ENCODE measurements at places on chromosomes 3 and 15.

DNA sequence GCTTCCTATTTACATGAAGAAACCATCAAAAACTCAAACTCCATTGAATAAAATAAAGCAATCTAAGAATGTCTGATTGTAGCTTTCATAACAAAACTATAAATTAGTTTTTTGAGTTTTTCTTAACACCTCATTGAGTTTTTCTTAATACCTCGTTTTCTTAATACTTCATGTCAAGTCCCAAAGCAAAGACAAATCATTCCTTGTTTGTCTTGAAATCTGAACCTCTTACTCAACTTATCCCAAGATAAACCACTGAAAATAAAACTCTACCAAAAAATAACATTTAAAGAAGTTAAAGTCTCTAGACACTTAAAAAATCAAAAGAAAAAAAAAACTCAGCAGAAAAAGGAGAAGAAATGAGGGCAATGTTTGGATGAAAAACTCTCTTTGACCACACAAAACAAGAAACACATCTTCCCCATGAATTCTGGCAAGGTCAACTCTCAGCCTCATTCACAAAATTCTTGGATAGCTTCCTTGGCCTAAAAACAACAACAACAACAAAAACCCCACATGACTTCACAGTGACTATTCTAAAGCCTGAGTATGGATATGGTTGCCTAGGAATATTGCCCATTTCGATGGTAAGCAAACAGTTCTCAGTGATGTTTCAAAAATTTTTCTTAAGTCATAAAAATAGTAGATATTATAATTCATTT lies 38.2 kb downstream of the TMCC1 start:
- DNase-seq, result no peak

DNA sequence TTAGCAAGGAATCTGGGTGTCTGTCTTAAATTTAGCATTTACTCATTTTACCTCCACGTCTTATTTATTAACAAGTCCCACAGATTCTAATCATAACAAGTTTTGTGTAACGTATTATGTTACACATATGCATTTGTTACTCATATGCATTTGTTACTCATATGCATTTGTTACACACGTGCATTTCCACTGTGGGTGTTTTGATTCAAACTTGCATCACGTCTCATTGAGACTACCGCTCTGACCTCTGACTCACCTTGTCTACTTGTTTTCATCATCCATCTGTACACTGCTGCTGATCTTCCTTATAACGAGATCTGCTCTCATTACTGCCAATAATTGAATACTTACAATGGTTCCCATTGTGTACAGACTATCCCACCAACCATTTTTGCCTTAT lies 1141.4 kb downstream of the TBL1XR1 start:
- DNase-seq, result no peak

DNA sequence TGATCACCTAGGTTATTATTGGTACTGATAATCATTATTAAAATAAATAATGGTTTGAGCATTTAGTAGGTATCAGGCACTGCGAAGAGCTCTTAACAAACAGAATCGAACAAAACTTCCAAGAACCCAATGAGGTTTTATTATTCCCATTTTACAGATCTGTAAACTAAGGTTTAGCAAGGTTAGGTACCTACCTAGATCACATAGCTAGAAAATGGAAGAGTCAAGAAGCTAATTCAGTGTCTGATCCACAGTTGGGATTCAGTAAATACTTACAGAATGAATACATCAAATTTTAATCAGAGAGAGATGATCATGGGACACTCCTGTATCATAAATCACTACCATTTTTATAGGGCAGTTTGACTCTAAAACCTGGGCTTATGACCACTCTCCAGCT lies 15.5 kb downstream of the GJD2 start:
- no peak for DNase-seq

DNA sequence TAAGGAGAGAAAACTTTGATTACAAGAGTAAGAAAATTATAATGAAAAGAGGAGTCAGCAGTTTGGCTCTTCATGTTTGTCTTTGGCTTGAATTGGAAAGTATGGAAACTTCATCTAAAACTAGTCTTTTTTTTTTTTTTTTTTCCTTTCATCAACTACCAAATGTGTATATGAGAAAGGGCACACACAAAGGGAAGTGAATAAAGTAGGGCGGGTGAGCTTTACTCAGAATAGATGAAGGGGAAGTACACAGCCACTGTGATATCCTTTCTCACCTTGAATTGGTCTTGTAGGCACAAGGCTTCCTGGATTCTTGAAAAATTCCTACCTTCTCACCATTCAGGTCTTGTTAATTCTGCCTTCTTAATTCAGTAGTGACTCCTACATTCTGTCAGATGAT lies 652.3 kb upstream of the KCNMB2 start:
- DNase-seq, result no peak

DNA sequence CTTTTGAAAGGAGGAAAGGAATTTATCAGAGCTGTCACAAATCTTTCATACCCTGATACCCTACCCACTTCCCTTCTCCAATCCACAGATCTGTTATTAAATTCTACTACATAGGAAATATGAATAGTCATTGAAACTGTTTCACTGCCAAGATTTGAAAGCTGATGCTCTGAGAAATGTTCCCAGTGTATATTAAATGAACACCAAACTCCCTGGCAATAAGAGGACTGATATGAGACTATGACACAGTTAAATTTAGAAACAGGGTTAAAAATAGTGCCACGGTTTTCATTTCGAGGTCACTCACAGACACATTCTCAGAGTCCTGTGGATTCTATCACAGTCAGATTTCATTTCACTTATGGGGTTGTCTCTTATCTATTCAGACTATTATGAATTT lies 27.2 kb upstream of the GBE1 start:
- no peak for DNase-seq

DNA sequence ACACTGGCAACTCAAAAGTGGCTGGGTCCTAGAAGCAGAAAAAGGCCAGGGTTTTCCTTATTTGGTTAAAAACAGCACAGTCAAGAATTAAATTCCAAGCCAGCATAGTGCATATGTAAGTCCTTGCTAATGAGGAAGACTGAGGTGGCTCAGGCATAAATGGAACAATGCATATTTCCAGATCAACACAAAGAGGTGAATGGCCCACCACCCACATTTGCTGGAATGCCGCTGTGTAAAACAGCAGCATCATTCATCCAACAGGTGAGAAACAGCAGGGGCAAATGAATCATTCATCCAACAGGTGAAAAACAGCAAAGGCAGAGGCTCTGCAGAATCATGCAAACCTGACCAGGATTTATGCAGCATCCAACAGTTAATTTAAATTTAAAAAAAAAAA lies 32.9 kb downstream of the GPR176 start:
- DNase-seq, result no peak

GRCh38 chr3:56887402-56888025 lies 85.8 kb upstream of the ARHGEF3 start:
- DNase-seq, result no peak

GRCh38 chr3:74390121-74390877 lies 224.2 kb downstream of the CNTN3 start:
- peak; percentile 34 for DNase-seq

DNA sequence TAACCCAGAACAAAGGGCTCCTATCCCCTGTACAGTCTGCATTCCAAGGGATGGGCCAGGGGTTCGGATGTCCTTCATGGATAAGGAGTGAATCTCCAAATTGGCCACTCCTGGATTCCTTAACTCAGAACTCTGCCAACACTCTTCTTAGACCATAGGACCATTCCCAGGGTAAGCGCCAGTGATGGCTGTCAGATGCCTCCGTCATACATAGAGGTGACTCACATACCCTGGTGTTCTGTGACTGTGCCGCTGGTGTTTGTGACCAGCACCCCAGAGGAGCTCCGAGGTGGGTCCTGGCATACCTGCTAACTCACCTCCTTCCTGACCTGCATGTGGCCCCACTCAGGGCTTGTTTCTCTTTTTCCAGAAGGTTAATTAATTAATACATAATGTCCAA lies 134.7 kb downstream of the KLF13 start:
- no peak for DNase-seq

GRCh38 chr3:67529915-67530314 lies 124.5 kb downstream of the SUCLG2 start:
- DNase-seq, result no peak

DNA sequence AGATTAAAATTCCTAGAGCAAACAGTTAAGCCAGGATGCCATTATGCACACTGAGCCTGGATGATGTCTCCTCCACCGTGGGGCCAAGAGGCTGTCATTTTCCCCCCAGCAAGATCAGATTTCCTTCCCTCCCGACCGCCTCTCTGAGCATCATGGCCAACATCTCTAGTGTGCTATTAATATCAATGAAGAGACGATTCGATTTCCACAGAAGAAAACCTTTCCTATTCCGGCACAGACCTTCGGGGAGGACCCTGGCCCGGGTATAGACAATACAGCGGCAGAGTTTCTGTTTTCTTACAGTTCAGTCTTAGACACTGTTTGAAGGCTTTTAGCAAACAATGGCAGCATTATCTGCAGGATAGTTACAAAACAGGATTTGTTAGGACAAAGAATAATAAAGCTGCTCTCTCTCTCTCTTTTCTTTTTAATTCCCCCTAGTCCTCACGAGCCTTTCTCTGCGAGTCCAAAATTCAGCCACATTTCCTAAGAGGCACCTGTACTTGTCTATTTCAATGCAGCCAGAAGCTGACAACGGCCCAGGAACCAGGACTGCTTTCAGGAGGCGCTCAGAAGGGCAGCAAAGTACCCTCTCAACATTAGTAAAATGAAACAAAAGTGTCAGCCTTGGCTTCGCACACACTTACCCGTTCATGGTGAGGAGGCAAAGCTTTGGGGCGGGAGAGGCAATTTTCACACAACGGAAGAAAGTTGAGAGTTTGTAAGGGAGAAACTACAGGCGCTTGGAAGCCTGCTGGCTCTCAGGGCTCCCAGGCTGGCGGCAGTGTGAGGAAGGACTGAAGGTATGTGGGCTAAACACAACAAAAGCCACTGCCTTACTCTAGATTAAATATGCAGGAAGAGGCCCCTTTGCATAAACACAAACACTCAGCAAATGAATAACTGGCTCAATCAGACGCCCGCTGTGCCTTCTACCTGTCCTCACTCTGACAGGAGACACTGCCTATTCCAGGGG lies 278.0 kb downstream of the FOXP1 start:
- DNase-seq, result peak; percentile 80

DNA sequence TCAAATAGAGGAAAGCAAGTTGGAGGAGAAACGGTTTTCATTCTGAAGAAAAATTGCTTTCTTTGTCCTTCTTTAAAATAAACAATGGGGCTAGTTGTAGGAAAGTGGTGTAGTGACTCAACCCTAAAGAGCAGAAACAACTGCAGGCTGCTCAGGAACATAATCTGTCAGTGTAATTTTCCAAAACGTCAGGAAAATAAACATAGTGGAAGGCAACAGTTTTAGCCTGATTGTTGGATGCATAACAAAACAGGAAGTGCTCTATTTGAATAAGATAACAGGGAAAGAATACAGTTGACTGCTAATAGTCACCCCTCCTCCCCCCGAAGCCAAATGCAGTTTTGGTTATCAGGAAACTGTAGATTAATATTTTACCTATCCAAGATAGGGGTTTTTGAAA lies 167.6 kb downstream of the ECT2 start:
- no peak for DNase-seq

- peak; percentile 75 for DNase-seq
Measured at GRCh38 chr3:129824926-129825541, 68.5 kb downstream of the TMCC1 start.

DNA sequence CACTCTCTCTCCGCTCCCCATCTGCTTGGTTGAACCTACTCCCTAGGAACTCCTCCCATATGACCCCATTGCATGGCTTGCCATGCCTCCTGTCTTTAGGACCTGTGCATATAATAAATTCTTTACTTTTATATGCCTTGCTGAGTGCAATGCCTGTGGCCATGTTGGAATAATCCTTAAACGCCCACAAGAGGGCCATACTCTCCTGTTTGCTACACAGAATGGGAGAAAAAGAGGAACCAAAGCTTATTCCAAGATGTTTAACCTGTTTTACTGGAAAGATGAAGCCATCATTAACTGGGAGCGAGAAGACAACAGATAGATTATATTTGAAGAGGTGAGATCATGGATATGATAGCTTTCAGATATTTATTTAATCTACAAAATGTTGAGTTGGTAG lies 1097.8 kb downstream of the NAALADL2 start:
- no peak for DNase-seq

GRCh38 chr3:53748512-53749271 lies 97.5 kb downstream of the CHDH start:
- DNase-seq, result no peak

DNA sequence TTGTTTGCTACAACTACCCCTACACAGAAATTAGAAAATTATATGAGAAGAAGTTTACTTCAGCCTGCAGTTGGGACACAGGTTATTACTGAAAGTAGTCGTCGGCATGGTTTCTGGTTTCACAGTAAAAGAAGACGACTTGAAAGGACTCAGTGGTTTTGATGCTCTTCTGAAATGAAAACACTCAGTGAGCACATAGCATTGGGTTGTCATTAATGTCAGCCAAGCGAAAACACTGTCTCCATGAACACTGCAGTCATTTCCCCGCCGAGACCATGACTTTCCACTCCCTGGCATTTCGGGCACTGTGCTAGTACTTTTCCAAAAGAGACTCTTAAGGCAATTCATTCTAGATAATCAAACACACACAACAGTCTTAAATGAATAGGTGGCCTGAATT lies 69.2 kb upstream of the ICE2 start:
- DNase-seq, result no peak

- no peak for DNase-seq
Measured at GRCh38 chr3:113213896-113214587, 2.7 kb downstream of the BOC start.

DNA sequence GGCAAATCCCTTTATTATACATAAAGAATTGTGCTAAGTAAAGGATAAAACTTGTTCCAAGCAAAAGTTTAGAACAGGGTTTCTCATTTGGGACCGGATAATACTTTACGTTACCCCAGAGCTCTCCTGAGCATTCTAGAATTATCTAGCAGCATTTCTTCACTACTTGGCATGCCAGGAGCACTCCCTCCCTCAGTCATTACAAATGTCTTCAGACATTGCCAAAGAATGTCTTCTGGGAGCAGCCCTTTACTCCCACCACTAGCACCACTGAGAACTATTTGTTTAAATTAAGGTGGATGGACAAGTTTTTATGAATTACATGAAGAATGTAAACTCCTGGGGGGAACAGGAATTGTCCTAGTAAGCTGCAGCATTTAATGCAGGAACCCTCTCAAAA lies 516.4 kb downstream of the GBE1 start:
- DNase-seq, result no peak

GRCh38 chr3:187291512-187292132 lies at the start of gene MASP1:
MASP1 (minus strand) TSS chr3:187291737; CDS start chr3:187291632, 105 bp downstream.
- DNase-seq, result peak; percentile 65

GRCh38 chr3:33773637-33774036 lies 24.8 kb upstream of the PDCD6IP start:
- no peak for DNase-seq

DNA sequence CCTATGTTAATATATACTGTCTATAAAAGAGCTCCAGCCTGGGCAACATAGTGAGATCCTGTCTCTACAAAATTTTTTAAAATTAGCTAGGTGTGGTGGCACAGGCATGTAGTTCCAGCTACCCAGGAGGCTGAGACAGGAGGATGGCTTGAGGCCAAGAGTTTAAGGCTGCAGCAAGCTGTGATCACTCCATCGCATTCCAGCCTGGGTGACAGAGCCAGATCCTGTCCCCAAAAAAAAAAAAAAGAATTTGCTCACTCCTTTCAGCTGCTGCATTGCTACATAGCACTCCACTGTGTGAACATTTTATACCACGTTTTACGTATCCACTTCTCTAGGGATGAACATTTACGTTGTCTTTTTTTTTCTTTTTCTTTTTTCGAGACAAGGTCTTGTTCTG lies 6.0 kb upstream of the TSEN2 start:
- no peak for DNase-seq
